ENCODE measurements at places on chromosomes 5 and 9.

GRCh38 chr9:7129391-7129790 is 371.6 kb downstream of the KDM4C start:
- no peak for DNase-seq

DNA sequence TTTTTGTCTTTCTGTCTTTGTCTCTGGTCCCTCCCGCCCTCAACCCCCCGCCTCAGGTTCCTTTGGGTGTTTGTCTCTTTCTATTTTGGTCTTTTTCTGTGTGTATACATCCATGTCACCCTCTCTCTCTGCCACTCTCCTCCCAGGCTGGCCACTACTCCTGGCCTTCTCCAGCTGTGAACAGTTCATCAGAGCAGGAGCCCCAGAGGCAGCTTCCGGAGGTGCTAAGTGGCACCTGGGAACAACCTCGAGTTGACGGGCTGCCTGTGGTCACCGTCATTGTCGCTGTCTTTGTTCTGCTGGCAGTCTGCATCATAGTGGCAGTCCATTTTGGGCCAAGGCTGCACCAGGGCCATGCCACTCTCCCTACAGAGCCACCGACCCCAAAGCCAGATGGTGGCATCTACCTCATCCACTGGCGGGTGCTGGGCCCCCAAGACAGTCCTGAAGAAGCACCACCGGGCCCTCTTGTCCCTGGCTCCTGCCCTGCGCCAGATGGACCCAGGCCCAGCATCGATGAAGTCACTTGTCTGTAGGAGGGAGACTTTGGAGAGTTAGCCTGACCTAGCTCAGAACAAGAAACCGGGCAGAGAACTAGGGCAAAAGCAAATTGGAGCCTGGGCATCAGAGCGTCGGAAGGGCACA is 1.7 kb downstream of the SMIM33 start:
- DNase-seq, result no peak

GRCh38 chr5:130893006-130893405 is 272.1 kb downstream of the HINT1 start:
- no peak for DNase-seq

- no peak for DNase-seq
Observed at GRCh38 chr9:93633492-93634221, 57.3 kb downstream of the PHF2 start.

DNA sequence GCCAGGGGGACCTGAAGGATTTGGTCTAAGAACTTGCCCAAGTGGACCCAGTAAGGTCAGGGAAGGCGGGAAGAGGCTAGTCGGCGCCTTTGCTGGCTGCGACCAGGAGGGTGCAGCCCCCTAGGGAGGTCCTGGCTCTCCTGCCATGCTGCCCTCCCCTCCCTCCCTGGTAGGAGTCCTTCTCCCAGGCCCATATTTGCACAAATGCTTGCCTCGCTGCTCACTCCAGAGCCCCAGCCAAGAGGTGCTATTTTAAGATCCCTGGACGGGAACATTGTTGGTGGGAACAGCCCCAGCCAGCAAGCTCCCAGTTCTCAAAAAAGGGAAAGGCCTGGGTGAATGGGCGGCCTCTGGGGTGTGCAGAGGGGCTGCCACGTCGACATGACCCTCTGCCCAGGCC is 4.3 kb upstream of the IL17B start:
- no peak for DNase-seq

GRCh38 chr9:76818271-76818670 is 54.0 kb downstream of the PCA3 start:
- DNase-seq, result no peak

DNA sequence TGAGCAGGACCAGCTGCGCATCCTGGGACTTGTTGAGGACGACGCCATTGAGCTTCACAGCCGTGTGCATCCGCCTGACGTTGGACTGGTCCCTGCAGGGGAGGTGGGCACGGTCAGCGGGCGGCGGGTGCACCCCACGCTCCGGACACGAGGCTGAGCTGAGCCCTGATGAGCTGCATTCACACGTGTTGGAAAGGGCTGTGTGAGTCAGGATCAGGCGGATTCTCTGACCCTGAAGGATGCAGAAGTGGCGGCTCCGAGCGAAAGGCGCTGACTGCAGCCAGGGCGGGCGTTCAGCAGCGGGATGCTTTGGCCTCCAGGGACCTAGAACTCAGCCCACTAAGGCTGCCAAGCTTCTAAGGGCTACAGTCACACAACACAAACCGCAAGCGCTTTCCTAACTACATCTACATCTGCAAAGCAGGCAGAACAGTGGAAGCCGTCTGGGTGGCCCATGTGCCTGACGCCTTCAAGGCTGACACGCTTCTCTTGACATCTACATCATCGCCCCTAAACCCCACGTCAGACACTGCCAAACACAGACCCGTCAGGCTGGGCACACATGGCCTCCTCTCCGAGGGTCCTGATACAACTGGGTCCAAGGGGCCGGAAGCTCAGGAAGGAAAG is 44.9 kb downstream of the NKD2 start:
- no peak for DNase-seq

DNA sequence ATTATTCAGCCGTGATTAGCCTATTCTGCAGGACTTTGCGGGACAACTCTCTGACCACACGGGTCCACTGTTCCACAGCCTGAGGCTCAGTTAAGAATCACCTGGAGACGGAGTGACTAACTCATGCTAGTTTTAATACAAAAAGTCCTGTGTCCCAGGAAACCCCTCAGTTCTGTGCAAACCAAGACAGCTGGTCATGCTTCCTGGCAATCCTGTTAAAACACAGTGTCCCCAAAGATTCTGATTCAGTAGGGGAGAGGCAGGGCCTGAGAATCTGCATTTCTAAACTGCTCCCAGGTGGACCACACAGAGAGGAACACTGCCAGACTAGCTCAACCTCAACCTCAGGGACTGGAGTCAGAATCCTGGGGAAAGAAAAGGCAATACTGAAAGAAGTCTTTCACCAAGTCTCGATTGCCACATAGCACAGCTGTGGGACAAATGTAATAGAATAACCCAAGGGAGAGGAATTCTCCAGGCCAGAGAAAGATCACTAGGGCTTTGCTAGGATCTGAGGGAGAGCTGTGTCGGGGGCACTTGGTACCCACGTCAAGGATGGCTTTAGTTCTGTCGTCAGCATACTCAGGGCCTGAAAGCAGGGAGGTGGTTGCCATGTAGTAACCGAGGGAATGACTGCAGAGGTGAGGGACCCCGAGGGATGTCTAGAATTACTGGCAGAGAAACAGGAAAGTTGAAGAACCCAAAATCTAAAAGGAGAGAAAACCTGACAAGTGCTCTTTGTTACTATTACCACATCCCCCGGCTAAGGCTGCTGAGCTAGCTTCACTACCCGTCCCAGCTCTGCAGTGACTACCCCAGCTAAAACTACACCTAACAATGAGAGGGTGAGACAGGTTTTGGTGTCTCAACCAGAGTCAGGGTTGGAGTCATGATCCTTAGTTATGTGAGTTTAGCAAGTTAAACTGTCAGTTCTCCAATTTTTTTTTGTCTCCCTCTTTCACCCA is 8.6 kb downstream of the SUSD1 start:
- DNase-seq, result no peak

DNA sequence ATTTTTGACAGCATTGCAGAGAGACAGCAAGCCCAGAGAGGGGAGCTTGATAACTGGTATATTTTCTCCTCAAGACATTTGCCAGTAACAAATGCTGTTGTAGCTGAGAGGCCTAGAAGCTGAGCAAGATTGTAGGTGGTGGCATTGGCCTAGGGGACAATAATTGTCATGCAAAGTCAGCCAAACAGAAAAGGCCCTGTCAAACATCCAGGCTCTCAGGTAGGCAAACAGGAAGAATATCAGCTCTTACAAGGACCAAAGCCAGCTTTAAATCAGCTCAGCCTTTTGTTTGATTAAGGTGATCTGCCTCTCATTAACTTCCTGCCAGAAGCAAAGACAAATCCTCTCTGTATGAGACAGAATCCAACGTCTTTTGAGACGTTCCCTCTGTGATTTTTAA is 29.7 kb upstream of the BARX1 start:
- DNase-seq, result no peak

- DNase-seq, result no peak
Observed at GRCh38 chr9:71706176-71706575, 62.1 kb downstream of the CEMIP2 start.
